ENCODE measurements at places on chromosomes 7 and 10.
A peak's percentile ranks its signal among the peaks of the same experiment; 100 is the strongest.

DNA sequence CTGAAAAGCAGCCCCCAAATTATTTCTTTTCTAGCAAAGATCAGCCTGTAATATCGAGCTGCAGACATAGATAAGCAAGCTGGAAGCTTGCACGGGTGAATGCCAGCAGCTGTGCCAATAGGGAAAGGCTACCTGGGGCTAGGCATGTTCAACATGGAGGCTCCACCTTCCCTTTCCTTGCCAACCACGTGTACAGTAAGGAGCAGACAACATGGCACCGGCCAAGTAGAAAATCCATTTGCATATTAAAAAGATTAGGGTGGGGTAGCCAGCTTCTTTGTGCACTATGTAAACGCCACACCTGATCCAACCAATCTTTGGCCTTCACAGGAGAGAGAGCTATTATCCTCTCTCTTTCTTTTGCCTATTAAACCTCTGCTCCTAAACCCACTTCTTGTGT, 56.7 kb upstream of the SEPHS1 start:
- no peak for DNase-seq

- no peak for DNase-seq
Measured at GRCh38 chr7:157473051-157473569, 136.3 kb downstream of the DNAJB6 start.

DNA sequence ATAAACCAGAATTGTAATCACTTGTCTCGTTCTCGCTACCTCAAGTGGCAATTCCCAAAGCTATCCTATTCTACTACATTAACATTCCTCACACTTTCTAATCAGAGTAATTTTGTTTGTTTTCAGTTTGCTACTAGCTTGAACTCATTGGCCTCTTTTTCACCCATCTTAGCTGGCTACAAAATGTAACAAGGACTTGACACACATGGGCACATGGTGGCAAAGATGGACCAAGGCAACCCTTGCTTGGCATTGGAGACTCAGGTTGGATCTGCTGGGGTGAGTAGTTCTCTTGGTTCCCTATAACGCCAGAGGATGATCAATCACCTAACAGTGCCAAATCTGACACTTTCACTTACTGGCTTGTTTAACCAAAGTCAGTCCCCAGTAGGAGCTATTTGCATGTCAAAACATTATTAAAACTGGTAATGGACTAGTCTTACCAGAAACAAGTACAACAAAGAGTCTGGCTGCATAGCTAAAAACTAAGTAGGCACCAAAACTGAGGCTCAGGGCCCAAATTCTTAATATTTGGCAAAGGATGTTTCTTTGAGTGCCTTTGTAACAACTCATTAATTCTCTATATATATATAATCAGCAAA, 1.9 kb downstream of the USP6NL start:
- DNase-seq, result peak; percentile 15

DNA sequence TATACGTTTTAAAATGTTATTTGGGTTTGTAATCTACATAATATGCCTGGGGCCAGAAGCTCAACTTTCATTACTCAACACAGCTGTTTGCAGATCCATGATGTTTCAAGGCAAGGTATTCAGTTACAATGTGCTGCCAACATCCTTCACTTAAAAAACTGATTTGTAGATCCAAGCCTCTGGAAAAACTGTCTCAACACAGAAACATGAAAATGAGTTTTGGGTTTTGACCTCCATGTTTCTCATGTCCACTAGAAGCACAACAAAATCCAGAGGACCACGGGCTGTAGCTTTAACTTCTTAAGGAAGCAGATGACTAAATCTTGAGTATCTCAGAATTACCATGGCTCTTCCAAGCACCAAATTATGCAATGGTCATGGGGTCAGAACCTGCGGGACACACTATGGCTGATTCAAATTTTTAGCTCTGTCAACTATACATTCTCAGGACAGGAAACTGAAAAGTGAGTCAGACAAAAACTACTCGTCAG, 247.1 kb upstream of the GRB10 start:
- DNase-seq, result peak; percentile 64

- no peak for DNase-seq
Measured at GRCh38 chr7:90175667-90176066, 21.4 kb downstream of the STEAP1 start.

GRCh38 chr7:126223729-126224128, 1029.0 kb downstream of the GRM8 start:
- no peak for DNase-seq

DNA sequence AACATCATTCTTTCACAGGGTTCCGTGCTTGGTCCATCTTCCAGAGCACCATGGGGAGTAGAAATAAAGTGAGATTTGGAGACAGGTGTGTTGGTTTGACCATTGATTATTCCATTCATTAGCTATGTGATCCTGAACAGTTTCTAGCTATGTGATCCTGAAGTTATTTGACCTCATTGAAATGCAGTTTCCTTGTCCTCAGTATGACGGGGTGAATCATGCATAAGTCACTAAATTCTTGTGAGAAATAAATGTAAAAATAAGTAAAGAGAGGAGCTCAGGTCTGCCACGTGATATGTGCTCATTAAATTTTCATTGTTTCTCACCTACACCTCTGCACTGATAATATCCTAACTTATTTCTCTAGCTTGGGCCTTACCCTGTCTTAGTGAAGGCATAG, 34.1 kb upstream of the LHFPL3 start:
- no peak for DNase-seq

GRCh38 chr10:47087667-47088066, 176.4 kb downstream of the PTPN20 start:
- no peak for DNase-seq
